Mucosa of gallbladder (tissue), 1 donor: ENCODE measurements at places on chromosomes 1 and 21.

DNA sequence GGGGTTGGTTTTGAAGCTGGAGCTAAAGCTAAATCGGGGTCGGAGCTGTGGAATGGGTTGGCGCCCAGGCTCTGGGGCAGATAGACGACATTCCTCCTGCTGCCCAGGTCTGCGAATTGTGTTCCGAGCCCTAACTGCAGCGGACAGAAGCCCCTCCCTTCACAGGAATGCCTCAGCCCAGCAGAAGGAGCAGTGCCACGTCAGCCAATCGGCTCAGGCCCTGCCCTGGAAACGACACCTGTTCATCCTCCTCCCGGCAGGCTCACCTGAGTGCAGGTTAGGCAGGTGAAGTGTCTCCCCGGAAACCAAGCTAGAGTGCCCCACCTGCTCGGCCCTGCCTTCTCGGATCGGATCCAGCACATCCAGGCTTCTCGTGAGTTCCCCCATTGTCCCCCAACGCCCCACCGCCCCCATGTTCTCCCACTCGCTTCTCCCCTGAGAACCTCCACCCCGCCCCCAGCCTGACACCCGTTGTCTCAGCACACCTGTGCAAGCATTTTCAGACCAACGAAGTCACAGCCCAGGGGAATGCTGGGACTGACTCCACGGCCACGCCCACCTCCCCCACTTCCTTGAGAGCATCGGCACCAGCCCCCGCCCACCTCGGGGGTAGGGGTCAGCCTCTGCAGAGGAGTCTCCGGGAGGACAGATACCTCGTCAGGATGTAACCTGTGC, 775 bp downstream of the TMEM125 start:
- DNase-seq: peak; percentile 91

- DNase-seq: no peak
These were observed 407.8 kb upstream of the DAB1 start for GRCh38 chr1:57831624-57832023.

DNA sequence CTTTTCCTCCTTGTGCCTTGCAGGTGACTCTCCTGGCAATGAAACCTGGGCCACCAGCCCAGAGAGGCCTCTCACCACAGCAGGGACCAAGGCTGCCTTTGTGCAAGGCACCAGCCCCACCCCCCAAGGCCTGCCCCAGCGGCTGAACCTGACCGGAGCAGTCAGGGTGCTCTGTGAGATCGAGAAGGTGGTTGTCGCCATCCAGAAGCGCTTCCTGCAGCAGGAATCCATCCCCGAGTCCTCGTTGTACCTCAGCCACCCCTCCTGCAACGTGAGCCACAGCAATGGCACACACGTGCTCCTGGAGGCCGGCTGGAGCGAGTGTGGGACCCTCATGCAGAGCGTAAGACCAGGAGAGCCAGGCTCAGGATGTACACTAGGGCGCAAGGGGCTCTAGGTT, 51.7 kb downstream of the UMODL1 start:
- DNase-seq: no peak

GRCh38 chr1:157113106-157113505, 13.5 kb upstream of the ETV3L start:
- no peak for DNase-seq
